ENCODE measurements at places on chromosomes 1 and 21.

DNA sequence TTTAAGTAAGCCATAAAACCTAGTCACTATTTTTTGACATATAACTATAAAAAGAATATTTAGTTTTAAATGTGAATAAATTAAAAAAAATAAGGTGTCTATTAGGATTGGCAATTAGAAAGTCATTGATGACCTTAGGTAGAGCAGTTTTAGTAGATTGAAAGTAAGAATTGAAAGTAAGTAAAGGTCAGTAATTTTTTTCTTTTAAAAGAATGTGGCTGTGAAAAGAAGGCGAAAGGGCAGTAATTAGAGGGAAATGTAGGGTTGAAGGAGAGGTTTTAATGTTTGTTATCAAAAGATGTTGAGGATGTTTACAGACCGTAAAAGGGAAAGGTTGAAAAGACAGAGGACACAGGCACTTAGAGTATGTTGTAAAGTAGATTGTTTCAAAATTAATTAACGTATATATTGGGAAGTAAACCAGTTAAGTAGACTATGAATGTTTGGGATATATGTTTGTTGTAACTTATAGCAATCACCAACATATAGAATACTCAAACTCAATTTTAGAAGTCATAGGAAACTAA is 41.0 kb downstream of the ZFYVE9 start:
- no peak for DNase-seq

DNA sequence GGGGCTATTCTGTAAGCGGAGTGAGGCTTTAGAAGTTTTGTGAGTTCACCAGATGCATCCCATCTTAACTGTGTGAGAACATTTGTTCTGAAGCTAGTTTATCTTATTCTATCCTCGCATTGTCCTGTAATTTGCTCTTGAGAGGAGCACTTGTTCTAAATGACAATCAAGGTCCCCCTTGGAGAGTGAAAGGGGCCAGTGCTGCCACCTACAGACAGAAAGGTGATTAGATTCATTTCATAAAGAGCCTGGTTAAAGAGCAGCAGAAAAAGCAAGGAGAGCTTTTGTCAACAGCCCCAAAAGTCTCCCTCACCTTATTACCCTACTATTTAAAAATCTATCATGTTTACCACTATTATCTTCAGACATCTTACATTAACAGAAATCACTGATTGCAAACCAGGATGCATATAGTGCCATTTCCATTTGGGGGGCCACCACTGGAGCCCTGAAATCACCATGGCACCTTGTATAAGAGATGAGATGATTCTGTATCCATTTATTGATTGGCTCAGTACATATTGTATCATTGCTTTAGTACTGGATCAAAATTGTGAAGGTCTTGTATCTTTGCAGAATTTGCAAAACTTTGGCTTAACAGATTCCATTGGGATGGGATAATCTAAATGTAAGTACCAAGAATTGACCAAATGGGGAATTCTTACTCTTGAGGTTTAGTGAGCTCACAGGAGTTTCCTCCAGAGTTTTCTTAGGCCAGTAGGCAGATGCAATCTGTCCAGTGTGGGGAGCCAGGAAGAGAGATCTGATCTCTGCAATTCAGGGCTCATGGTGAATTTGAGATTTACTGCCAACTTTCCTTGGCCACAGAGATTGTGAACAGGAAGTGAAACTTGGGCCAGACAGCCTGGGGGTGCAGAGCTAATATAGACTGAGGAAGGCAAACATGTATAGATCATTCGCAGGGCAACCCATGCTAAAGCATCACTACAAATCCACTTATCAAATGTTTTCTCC is 64.3 kb upstream of the TRABD2B start:
- no peak for DNase-seq

- no peak for DNase-seq
Measured at GRCh38 chr1:169426174-169426705, 1.0 kb downstream of the CCDC181 start.

- no peak for DNase-seq
Measured at GRCh38 chr1:87150143-87150542, 178.5 kb upstream of the LMO4 start.

GRCh38 chr1:72278461-72278860 is 3.9 kb downstream of the NEGR1 start:
- DNase-seq = no peak

DNA sequence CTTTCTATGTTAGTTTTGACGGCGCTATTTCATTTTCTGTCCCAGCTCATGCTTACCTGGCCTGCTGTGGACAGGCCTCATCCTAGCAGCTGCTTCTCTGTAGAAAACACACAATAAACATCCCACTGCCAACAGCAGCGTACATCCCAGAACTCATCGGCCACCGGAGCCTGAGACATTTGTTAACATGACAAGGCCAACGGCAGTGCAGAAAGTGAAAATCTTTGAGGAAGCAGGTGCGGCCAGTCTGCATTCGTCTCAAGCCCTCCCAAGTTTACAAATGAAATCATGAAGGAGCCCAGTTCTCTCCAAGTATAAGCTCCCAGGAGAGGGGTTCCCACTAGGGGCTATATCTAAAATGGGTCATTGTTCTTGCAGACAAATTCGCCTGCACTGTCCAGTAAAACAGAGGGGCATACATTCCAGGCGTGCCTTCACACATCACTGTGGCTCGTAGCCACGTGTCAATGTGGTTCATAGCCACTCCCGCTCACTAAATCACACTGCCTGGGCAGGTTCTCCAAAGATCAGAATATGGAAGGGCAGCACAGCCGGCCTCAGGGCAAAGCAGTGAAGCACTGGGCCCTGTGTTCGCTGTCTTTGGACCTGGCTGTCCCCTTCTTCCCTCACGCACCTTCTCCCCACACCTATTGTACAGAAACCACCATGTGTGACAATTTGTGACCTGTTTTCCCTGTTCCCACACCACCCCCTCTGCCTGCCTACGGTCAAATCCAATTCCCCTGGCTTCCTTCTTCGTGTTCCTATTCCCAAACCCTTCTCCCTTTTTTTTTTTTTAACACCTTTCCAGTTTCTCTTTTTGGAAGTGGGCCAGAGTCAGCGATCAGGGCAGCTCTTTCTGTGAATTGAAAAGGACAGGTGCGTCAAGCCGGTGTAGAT is 27.0 kb upstream of the ABCG1 start:
- DNase-seq = no peak

GRCh38 chr1:18464665-18465050 is 16.1 kb upstream of the KLHDC7A start:
- no peak for DNase-seq

- peak; percentile 63 for DNase-seq
Measured at GRCh38 chr1:161082996-161083747, 6.2 kb downstream of the NECTIN4 start.

DNA sequence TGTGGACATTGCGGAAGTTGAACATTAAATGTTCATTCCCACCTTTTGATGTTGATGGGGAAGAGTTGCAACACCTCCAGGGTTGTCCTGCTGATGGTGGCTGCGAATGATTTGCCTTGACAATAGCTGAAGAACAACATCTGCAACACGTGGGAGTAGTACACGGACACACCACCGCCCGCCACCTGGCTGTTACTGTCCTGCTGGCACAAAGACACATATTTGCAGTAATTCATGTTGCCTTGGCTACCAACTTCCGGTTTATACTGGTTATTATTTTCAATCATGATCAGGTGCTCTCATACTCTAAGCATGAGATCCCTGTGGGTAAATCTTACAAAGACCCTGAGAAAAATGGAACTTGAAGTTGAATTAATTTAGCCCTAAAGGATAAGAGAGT is 55.2 kb downstream of the UBR4 start:
- no peak for DNase-seq

- no peak for DNase-seq
Measured at GRCh38 chr1:12011998-12012397, 7.3 kb upstream of the MIIP start.

GRCh38 chr1:236204039-236204438 is 61.7 kb downstream of the GPR137B start:
- no peak for DNase-seq

- DNase-seq = no peak
Measured at GRCh38 chr1:235791532-235792060, 75.1 kb downstream of the LYST start.

DNA sequence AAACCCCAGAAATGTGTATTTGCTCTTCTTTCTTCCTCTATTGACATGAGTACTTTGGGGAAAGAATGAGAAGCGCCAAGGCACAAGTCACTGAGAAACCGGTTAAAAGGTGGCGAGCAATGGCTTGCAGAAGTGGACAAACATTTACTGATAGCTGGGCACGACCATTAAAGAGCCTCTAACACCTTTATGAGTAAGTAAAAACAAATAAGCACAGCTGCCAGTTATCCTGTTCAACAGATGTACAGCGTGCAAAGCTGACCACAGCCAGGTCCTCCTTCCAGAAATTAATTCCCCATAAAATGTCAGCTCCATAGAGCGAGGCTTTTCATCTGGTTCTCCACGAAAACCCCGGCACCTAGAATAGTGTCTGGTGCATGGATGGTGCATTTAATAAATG is 72.7 kb downstream of the CAPZB start:
- DNase-seq = no peak

DNA sequence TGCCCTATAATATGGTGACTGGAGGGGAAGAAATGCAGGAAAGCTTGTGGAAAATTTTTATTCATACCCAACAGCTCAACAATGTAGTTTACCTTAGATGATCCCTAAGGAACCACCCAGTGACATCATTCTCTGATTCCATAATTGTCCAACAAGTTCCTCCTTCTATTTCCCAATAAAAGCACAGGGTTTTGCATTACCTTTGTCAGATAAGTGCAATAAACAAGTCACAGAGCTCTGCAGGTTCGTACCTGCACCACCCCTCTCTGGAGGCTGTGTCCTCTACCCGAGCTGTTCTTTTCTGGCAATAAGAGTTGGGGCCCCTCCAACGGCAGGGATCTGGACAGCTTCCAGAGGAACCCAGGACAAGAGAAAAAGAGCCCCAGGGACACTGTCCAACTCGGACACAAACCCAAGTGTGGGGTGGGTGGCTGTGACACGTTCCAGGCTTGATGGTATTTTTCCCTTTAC is 38.8 kb downstream of the RCAN1 start:
- no peak for DNase-seq

DNA sequence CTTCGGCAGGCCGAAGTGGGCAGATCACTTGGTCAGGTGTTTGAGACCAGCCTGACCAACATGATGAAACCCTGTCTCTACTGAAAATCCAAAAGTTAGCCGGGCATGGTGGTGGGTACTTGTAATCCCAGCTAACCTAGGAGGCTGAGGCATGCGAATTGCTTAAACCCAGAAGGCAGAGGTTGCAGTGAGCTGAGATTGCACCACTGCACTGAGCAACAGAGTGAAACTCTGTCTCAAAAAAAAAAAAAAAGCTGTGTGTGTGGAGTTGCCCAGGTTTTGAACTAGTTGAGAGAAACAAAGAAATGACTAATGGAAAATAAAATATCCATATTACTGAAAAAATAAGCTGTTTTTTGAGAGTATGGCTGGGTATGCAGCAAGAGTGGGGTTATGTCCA is 100.2 kb downstream of the GTF2B start:
- no peak for DNase-seq

GRCh38 chr1:86823821-86824500 is 90.0 kb downstream of the SELENOF start:
- no peak for DNase-seq

DNA sequence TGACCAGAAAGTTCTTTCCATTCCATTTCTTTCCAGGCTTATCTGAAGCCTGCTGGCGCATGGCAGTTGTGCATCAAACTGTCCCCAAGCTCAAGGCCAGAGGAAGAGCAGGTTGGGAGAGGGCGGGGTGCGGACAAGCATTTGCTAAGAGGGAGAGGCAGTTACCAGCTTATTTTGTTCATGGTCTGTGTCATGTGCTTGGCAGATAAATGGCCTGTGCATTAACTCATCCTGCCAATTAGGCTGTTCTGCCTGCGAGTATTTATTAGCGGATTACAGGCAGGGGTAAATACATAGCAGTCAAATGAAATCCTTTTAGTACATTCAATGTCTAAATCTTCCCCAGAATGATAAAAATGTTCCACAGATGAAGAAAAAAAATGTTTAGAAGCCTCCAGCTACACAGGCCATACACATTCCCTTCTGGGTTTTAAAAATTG is 48.9 kb upstream of the B3GALNT2 start:
- no peak for DNase-seq

- no peak for DNase-seq
Measured at GRCh38 chr1:156124557-156125483, 10.3 kb downstream of the LMNA start.

DNA sequence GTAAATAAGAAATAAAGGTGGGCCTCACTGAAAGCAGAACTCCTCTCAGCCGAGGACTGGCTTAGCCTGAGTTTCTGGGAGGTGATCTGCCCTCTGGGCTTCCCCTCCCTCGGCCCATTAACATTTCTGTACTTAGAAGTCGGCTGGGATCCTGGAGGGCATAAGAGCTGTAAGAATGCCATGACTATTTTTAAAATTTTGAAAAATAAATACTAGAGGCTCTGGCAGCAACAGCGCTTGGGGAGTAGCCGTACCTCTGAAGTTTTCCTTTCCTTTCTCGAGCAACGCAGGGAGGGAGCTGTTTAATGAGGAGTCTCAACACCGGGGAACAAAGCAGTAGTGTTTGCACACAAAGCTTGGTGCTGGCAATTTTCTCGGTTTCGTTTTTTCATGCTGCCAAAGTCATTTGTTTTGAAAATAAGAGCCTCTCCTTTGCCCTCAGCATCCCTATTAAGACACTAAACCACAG is 498.7 kb downstream of the SMYD3 start:
- DNase-seq = no peak

- DNase-seq = no peak
Measured at GRCh38 chr1:155969377-155969791, 9.0 kb downstream of the ARHGEF2 start.

GRCh38 chr1:242467556-242468145 is 56.8 kb downstream of the PLD5 start:
- DNase-seq = no peak

GRCh38 chr1:242454262-242455051 is 70.0 kb downstream of the PLD5 start:
- no peak for DNase-seq

GRCh38 chr21:39020751-39021477 is 162.3 kb downstream of the PSMG1 start:
- no peak for DNase-seq
